ENCODE measurements at places on chromosomes 13 and 19.
A peak's percentile ranks its signal among the peaks of the same experiment; 100 is the strongest.

- DNase-seq, result no peak
Observed at GRCh38 chr19:279656-280055, 11.5 kb downstream of the PLPP2 start.

DNA sequence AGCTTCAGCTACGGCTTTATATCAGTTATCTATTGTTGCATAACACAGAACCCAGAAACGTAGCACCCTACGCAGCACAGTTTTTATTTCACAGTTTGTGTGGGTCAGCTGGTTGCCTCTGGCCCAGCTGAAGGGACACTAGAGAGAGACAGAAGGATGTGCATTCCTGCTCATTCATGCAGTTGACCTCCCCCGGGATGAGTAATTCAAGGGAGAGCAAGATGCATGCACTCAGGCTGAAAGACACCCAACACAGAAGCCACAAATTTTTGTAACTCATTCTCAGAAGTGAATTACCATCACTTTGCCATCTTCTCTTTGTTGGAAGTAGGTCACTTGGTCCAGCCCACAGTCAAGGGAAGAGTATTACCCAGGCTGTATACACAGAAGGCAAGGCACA, 89.5 kb downstream of the EFNB2 start:
- no peak for DNase-seq

- DNase-seq, result no peak
Observed at GRCh38 chr19:2003874-2004273, 11.6 kb downstream of the BTBD2 start.

GRCh38 chr13:30017880-30018279, 167.5 kb upstream of the UBL3 start:
- peak; percentile 85 for DNase-seq

DNA sequence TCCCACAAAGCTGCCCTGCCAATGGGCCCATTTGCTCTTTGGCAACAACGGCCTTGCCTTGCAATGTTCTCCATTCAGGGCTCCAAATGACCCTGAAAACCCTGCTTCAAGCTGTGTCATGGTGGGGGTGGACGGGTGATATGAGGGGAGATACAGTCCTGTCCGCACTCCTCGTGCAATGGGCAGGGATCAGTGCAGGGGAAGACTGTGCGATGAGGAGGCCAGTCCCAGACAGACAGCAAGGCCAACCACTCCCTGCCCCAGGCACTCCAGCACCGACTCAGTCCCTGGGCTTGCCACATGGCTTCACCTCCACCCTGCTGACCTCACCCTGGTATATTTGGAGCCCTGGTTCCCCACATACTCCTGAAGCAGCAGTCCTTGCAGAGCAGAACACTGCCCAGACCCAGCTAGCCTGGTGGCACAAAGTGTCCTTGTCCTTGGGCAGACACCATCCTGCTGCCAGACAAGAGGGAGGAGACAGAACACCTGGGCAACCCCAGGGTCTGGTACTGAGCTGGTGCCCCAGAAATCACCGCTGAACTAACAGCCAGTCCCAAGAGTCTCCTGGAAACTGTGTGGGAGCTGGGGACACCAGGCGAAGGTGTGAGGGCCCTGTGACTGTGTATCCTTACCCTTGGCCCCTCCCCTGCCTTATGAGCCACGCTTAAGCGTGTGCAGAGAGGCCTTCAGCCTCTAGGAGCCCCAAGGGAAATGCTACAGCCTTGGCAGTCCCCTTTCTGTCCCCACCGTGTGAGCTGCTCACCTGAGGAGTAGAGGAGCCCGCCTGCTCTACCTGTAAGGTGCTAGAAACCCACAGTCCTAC, 9.1 kb upstream of the SLC35E1 start:
- no peak for DNase-seq

DNA sequence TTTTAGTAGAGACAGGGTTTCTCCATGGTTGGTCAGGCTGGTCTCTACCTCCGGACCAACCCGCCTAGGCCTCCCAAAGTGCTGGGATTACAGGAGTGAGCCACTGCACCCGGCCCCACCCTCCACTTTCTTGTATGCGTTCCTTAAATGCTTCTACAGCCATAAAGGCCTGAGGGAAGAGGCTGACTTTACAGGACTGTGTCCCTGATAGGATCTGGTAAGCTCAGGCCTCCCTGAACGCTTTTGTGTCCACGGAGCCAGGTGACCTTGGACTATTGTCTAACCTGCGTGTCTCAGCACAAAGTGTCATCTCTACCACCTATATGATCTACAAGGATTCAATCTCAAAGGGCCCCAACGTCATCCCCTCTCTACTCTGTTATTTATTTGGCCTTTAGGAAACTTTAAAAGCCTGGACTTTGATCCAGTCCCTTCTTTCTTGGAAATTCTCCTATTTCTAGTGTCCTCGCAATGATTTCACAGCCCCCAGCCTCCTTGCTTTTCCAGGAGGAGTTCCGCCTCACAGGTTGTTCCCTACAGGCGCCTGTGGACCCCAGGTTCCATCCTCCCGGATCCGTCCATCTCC, 701 bp downstream of the ZNF552 start:
- no peak for DNase-seq

- no peak for DNase-seq
Observed at GRCh38 chr13:41562541-41563178, 105.3 kb downstream of the RGCC start.

GRCh38 chr13:77868717-77869116, 49.9 kb downstream of the EDNRB start:
- no peak for DNase-seq

DNA sequence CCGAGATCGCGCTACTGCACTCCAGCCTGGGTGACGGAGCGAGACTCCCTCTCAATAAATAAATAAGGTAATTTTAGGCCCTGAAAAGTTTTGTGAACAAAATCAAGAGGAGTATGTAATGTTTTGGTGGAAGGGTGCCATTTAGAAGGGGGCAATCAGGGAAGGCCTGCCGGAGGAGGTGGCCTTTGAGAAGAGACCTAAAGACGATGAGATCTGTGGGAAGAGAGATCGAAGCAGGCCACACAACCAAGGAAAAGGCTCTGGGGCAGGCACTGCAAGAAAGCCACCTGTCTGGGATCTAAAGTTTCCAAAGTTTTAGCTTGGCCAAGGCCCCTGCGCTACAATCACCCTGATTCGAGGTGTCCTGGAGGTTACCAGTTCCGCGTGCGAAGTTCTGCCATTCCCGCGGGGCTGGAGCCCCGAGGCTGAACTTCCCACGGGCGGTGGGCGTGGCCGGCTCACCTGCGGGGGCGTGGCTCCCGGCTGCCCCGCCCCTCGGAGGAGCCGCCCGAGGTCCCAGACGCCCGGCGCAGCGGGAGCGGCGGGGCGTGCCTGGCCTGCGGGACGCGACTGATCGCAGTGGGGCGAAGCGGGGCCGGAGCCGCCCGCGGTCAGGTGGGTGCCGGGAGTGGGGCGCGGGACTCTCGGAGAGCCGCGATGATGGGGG, at the start of gene KLC3:
Gene KLC3 (plus strand): TSS at position 519 of the 667 bp plus-strand sequence. CDS start 4,792 bp downstream, outside the sequence.
- peak; percentile 90 for DNase-seq

DNA sequence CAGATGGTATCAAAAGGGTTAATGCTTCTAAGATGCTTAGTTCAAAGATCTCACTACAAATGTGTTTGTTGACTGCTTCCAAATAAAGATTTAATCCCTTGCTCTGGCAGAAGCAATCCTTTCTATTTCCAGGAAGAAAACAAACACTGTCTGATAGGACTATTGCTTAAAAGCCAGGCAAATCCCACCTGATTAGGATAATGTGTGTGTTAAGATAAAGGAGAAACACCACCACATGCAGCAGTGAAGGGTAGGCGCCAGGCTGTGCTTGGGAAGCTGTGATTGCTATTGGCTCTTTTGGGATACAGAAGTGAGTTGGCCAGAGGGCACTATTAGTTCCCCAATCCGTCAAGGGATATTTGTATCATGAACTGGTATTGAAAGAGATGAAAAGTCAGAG, 62.8 kb upstream of the LRCH1 start:
- peak; percentile 70 for DNase-seq

GRCh38 chr19:40933025-40933424, 51.0 kb upstream of the CYP2A7 start:
- peak; percentile 73 for DNase-seq

- peak; percentile 38 for DNase-seq
Observed at GRCh38 chr13:111937777-111938311, 129.1 kb upstream of the SOX1 start.

GRCh38 chr19:55354698-55355212, at the start of gene COX6B2:
Gene COX6B2, minus strand, starts transcription at chr19:55354719. Its CDS starts 198 bp downstream, at chr19:55354521.
- DNase-seq, result no peak

DNA sequence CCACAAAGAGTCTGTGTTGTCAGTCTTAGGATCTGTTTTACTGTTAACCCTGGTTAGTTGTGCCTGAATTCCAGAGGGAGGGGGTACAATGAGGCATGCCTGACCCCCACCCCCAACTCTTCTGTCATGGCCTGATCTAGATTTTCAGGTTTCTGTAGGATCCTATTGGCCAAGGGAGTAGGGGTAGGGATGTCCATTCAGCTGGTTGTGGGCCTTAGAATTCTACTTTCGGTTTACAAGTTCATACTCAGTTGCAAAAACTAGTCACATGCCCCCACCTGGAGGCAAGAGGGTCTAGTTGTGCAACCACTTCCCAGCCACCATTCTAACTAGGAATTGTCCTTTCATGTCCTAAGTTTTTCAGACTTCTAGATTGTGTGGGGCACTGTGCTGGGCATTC, 94.3 kb upstream of the MBNL2 start:
- no peak for DNase-seq

DNA sequence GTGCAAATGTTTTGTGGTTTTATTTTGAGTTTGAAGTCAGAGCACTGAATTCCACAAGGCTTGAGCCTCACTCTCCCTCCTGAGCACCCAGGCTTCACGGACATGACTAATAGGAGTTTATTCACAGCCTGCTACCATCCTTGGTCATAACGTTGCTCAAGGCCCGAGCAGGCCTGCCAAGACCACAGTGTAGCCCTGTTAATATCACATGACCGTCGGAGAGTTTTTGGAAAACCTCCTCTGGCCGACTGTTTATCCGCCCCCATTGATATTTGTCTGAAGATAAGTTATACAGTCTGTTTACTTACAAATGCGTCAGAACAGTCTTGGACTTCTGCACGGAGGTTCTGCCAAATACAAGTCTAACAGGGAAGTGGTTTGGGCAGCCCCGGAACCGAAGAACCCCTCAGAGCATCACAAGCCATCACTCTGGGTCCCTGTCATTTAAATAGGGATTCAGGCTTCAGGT, 89.9 kb downstream of the COL4A2 start:
- DNase-seq, result no peak

DNA sequence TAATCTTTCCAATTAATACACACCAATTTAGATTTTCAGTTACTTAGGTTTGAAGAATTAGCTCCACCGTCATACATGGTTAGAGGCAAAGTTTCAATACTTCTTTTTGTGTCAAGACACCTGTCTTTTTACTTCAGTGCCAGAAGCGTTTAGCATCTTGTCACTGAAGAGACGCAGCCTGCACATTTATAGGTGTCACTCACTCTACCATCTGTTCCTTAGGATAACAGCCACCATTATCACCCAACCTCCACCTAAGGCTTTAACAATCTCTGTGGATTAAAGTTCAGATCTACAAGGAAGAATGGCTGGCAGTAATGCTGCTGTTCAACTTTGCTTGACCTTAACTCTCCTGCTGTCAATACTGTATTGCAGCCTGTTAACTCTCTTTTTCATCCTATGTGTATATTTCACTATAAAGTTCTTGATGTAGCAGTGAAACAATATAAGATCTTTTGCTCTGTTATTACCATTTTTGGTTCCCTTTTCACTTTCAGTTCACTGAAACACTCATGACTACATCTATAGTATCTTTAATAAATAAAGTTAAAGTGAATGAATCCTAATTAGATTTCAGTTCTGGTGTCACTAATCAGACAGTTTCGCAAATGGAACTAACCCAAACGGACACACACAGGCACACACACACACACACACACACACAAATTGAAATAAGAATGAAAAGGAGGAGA, 435.6 kb downstream of the PCDH9 start:
- DNase-seq, result no peak

GRCh38 chr13:59898066-59898465, 265.7 kb downstream of the DIAPH3 start:
- DNase-seq, result no peak

- DNase-seq, result no peak
Observed at GRCh38 chr13:60689076-60689475, 292.1 kb downstream of the TDRD3 start.

DNA sequence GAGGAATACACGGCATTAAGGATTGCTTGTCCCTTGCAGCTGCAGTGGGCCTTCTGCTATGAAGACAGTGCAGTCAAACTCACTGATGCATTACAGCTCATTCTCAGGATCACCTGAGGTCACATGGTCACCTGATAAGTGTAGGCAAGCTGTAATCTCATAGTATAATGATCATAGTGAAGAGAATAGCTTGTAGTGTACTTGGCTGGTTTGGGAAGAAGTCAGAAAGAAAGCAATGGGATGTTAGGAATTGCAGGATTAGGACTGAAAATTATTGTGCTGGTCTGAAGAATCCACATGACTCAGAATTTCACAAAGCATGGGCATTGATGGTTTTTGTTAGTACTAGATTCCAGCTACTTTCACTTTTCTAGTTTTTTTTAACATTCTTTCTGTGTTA, 76.7 kb downstream of the MBNL2 start:
- DNase-seq, result no peak

- DNase-seq, result no peak
Observed at GRCh38 chr19:18853755-18854427, 22.1 kb downstream of the UPF1 start.

GRCh38 chr13:31950111-31950815, 81.3 kb upstream of the FRY start:
- no peak for DNase-seq

DNA sequence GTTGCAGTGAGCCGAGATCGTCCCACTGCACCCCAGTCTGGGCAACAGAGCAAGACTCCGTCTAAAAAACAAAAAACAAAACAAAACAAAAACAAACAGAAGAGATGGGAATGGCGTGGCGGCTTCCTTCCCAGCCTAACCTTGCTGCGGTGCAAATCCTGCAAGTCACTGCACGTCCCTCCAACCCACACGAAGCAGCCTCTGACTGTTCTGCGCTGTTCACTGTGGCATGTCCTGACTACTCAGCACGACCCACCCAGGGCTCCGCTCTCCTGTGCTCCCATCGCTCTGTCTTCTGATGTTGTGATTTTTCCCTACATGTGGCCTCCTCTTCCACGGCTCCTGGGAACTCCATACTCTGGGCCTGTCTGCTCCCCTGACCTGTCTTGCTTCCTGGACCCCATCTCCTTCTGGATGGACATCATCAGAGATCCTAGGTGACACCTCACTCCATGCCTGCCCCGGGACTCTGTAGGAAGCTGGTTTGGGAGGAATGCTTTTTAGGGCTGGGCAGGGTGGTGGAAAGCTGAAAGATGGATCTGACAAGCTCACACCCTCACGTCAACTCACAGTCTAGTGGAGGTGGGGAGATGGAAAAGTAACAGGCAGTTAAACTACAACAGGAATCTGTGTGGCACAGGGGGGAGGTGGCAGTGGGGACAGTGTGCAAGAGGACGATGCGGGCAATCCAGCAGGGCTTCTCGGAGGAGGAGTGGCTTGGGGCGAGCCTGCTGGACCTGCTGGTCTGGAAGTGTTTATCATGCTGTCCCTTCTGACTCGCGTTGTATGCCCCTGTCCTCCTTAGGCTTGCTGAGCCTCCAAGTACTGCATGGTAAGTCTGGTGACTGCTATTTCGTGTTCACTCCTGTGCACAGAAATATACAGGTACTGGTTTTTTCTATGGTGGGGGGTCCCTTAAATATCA, 18.8 kb downstream of the ZSCAN5A start:
- no peak for DNase-seq
